T-cell (primary cell): ENCODE measurements at places on chromosomes 2 and 18.

DNA sequence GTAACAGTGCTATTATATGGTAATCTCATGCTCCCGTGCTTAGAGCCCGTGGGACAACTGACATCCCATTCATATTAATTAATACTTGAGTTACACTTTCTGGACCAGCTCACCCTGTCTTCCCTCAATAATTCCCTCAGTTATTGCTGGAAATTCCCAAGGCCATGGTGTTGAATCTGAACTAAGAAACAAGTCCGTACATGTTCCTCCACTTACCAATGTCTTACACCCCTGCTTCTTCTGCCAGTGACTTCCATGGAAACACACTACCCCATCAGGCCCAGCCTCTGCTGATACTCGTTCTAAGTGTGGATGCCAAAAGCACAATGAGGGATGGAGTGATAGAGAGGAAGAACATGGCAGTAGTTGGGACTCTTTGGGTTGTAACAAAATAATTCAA lies 193.7 kb downstream of the RND3 start:
- H3K27me3 ChIP-seq, result no peaks in the 10 kb centered on the region
- H3K4me1 ChIP-seq, result no peaks in the 10 kb centered on the region
- no peak for DNase-seq
- H3K36me3 ChIP-seq, result no peaks in the 10 kb centered on the region
- no peak overlapping the region for H3K4me3 ChIP-seq
- no peak overlapping the region for H3K27ac ChIP-seq

GRCh38 chr18:63192885-63193349 lies 126.7 kb downstream of the BCL2 start:
- peaks cover 12% of the 10 kb centered on the region for H3K4me1 ChIP-seq
- H3K27ac ChIP-seq, result no peak overlapping the region
- peaks cover 2% of the 10 kb centered on the region for H3K36me3 ChIP-seq
- DNase-seq, result no peak

GRCh38 chr2:226652369-226652768 lies 147.3 kb downstream of the IRS1 start:
- no peak overlapping the region for H3K4me3 ChIP-seq
- no peaks in the 10 kb centered on the region for H3K36me3 ChIP-seq
- DNase-seq, result no peak
- H3K27ac ChIP-seq, result no peak overlapping the region
- H3K27me3 ChIP-seq, result no peaks in the 10 kb centered on the region

DNA sequence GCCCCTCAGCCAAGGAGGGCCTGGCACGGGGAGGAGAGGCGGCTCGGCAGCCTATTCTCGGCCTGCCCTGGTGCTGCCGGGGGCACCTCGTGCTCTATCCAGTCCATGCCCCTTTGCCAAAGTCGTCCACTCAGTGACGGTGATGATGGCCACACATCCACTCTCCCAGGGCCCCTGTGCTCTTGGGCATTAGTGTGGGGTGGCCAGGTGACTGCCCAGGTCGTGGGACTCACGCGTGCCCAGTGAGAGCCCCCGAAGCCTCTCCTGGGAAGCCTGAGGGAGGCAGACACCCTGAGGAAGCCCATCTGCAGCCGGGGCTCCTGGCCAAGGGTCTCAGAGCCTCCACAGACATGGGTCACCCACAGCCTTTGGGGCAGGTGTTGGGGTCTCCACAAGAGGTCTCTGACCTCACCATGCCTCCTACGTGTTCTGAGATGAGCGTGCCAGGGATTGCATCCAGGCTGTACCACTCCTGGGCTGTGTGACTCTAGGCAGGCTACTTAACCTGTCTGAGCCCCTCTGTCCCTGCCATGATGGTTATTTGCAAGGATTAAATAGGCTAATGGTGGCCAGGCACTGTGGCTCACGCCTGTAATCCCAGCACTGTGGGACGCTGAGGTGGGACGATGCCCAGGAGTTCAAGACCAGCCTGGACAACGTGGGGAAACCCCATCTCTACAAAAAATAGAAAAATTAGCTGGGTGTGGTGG lies 12.9 kb downstream of the RAMP1 start:
- H3K27ac ChIP-seq, result no peak overlapping the region
- H3K36me3 ChIP-seq, result no peaks in the 10 kb centered on the region
- H3K4me1 ChIP-seq, result peaks cover 14% of the 10 kb centered on the region
- peaks cover 5% of the 10 kb centered on the region for H3K27me3 ChIP-seq
- DNase-seq, result no peak

DNA sequence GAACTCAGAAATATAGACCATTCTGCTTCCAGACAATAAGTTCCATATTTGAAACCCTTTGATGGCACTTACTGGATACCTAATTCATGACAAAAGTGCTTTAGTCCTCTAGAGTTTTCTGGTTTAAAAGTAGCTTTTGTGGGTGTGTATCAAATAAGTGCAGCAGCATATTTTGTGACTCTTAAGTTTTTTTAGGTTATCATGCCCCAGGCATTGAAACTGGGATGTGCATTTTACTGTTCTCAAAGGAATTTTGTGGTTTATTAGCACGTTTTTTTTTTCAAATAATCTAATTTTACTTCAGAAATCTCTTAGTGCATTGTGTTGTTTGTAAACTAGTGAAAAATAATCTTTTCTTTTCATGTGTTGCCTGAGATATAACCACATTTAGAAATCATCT lies 1.5 kb downstream of the XRCC5 start:
- peaks cover 5% of the 10 kb centered on the region for H3K36me3 ChIP-seq
- peak overlapping the region; percentile 99 for H3K4me3 ChIP-seq
- H3K27ac ChIP-seq, result peak overlapping the region; percentile 95
- DNase-seq, result no peak

DNA sequence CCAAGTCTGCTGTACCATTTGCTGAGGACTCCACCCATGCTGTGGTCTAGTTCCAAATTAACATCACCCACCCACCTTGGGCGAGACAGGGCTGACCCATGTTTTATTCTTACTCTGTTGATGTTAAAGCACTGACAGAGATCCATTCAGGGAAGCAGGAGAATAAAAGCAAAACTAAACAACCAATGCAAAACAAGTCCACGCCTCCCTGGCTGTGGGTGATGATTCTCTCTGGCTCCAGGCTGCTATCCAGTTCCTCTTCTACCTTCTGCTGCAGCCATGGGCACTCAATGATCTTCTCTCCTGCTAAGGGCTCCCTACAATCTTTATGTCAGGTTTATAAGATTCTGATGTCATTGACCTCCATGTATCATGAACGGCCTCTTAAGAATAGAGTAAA lies 786.6 kb upstream of the ID2 start:
- H3K4me1 ChIP-seq, result no peaks in the 10 kb centered on the region
- no peaks in the 10 kb centered on the region for H3K27me3 ChIP-seq
- H3K4me3 ChIP-seq, result no peak overlapping the region
- no peak overlapping the region for H3K27ac ChIP-seq
- no peaks in the 10 kb centered on the region for H3K36me3 ChIP-seq
- DNase-seq, result no peak

DNA sequence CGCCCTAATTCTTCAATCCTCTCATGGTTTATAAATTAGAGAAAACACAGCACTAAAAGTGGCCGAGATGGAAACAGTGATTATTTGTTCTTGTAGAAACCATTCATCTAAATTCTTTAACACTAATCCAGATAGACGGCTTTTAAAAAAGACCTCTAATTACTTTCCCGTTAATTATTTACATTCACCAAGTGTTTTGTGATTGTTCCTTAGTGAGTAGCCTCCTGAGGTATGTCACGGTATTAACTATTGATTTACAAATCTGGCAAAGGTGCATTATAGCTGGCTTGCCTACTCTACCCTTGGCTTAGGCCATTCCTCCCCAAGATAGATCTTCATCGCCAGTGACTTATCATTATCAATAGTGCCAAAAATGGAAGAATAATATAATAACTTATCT lies 436.4 kb upstream of the ST6GAL2 start:
- DNase-seq, result no peak
- no peaks in the 10 kb centered on the region for H3K27me3 ChIP-seq
- H3K27ac ChIP-seq, result no peak overlapping the region
- H3K4me3 ChIP-seq, result no peak overlapping the region
- H3K4me1 ChIP-seq, result no peaks in the 10 kb centered on the region

- H3K27me3 ChIP-seq, result no peaks in the 10 kb centered on the region
- no peaks in the 10 kb centered on the region for H3K36me3 ChIP-seq
- peak; percentile 23 for DNase-seq
- H3K4me3 ChIP-seq, result peak overlapping the region; percentile 9
- peaks cover 12% of the 10 kb centered on the region for H3K4me1 ChIP-seq
These were observed 68.9 kb upstream of the FZD7 start for GRCh38 chr2:201964631-201965206.

- no peak overlapping the region for H3K4me3 ChIP-seq
- no peaks in the 10 kb centered on the region for H3K36me3 ChIP-seq
- no peak overlapping the region for H3K27ac ChIP-seq
- H3K27me3 ChIP-seq, result no peaks in the 10 kb centered on the region
These were observed 40.6 kb upstream of the TWSG1 start for GRCh38 chr18:9293948-9294347.

GRCh38 chr2:238155051-238155760 lies 3.6 kb upstream of the ERFE start:
- H3K27me3 ChIP-seq, result no peaks in the 10 kb centered on the region
- DNase-seq, result no peak
- no peaks in the 10 kb centered on the region for H3K36me3 ChIP-seq
- no peak overlapping the region for H3K4me3 ChIP-seq

GRCh38 chr2:222357930-222358329 lies 59.1 kb upstream of the PAX3 start:
- H3K4me1 ChIP-seq, result no peaks in the 10 kb centered on the region
- H3K27ac ChIP-seq, result no peak overlapping the region
- no peak overlapping the region for H3K4me3 ChIP-seq
- no peaks in the 10 kb centered on the region for H3K36me3 ChIP-seq
- no peak for DNase-seq

DNA sequence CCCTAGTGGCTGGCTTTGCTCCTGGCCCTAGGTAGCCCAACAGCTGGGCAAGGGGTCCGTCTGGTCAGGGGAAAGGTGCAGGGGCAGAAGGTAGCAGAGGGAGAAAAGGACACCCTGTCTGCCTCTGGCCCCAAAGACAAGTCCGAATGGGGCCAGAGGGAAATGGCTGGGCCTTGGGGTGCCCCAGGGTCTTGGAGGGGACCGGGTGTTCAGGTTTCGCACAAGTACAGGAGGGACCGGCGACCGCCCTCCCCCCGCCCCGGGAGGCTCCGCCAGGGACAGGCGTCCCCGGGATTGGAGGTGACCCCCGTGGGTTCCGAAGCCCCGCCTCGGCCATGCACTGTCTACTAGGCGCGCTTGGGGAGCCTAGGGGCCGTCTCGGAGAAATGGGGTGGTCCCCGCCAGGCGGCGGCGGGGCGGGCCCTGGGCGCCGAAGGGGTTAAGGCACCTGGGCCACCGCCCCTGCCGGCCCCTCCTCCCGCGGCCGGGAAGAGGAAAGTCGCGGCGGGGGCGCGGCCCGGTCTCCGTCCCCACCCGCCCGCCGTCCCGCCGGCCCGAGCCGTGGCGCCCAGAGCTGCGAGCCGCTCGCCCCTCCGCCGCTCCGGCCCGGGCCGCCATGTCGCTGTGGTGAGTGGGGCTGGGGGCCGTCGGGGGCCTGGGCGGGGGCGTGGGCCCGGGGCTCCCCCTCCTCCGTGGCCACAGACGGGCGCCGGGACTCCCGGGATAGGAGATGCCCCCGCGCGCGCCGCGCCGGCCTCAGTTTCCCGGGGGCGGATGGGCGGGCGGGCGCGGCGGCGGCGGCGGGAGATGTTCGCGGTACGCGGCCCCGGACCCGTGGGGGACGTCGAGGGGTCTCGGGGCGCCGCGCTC lies at the start of gene B3GNT7:
Gene B3GNT7, plus strand, starts transcription at position 523 of the 870 bp plus-strand sequence. Its CDS starts 94 bp downstream, at position 617.
- H3K36me3 ChIP-seq, result no peaks in the 10 kb centered on the region
- DNase-seq, result no peak
- peaks cover 68% of the 10 kb centered on the region for H3K27me3 ChIP-seq
- peaks cover 31% of the 10 kb centered on the region for H3K4me1 ChIP-seq

GRCh38 chr18:6649421-6650126 lies 79.9 kb upstream of the ARHGAP28 start:
- no peaks in the 10 kb centered on the region for H3K4me1 ChIP-seq
- H3K36me3 ChIP-seq, result no peaks in the 10 kb centered on the region
- DNase-seq, result no peak
- no peak overlapping the region for H3K27ac ChIP-seq
- H3K27me3 ChIP-seq, result no peaks in the 10 kb centered on the region

GRCh38 chr2:145488571-145488970 lies 968.7 kb upstream of the ZEB2 start:
- no peaks in the 10 kb centered on the region for H3K27me3 ChIP-seq
- no peaks in the 10 kb centered on the region for H3K4me1 ChIP-seq
- no peak overlapping the region for H3K27ac ChIP-seq
- H3K36me3 ChIP-seq, result no peaks in the 10 kb centered on the region
- no peak overlapping the region for H3K4me3 ChIP-seq

- no peaks in the 10 kb centered on the region for H3K4me1 ChIP-seq
- no peak overlapping the region for H3K4me3 ChIP-seq
- DNase-seq, result no peak
- peaks cover 3% of the 10 kb centered on the region for H3K27me3 ChIP-seq
These were observed 57.6 kb downstream of the CRIM1 start for GRCh38 chr2:36413218-36413617.

- H3K4me1 ChIP-seq, result peaks cover 22% of the 10 kb centered on the region
- peak overlapping the region; percentile 96 for H3K4me3 ChIP-seq
- DNase-seq, result no peak
- peaks cover 3% of the 10 kb centered on the region for H3K36me3 ChIP-seq
These were observed 1.3 kb downstream of the PRPF40A start for GRCh38 chr2:152715854-152716428.

- H3K36me3 ChIP-seq, result no peaks in the 10 kb centered on the region
- DNase-seq, result no peak
- no peaks in the 10 kb centered on the region for H3K4me1 ChIP-seq
- no peak overlapping the region for H3K27ac ChIP-seq
These were observed 73.8 kb upstream of the ACAA2 start for GRCh38 chr18:49886891-49887764.

- no peaks in the 10 kb centered on the region for H3K4me1 ChIP-seq
- H3K4me3 ChIP-seq, result no peak overlapping the region
- H3K27me3 ChIP-seq, result peaks cover 90% of the 10 kb centered on the region
- DNase-seq, result no peak
- no peak overlapping the region for H3K27ac ChIP-seq
These were observed 1.1 kb upstream of the HOXD9 start for GRCh38 chr2:176121190-176122051.

GRCh38 chr2:185689906-185690539 lies 48.6 kb upstream of the FSIP2 start:
- DNase-seq, result no peak
- no peak overlapping the region for H3K4me3 ChIP-seq
- H3K27ac ChIP-seq, result no peak overlapping the region
- no peaks in the 10 kb centered on the region for H3K4me1 ChIP-seq

DNA sequence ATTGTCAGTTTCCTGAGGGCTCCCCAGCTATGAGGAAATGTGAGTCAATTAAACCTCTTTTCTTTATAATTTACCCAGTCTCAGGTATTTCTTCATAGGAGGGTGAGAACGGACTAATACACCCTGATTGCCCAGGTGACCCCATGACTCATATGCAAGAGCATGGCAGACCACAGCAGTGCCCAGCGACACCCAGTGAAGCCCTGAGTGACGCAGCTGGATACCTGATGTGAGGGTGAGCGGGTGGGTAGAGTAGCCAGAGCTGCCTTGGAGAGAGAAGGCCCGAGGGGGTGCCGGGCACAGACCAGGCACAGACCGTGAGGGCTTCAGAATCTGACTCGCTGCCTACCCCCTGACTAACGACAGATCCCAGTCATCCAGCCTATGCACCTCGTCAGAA lies 15.4 kb downstream of the ALPG start:
- H3K4me1 ChIP-seq, result peaks cover 25% of the 10 kb centered on the region
- peak overlapping the region; percentile 32 for H3K4me3 ChIP-seq
- H3K36me3 ChIP-seq, result no peaks in the 10 kb centered on the region
- no peak for DNase-seq
